ENCODE measurements at places on chromosomes 3 and 15.

DNA sequence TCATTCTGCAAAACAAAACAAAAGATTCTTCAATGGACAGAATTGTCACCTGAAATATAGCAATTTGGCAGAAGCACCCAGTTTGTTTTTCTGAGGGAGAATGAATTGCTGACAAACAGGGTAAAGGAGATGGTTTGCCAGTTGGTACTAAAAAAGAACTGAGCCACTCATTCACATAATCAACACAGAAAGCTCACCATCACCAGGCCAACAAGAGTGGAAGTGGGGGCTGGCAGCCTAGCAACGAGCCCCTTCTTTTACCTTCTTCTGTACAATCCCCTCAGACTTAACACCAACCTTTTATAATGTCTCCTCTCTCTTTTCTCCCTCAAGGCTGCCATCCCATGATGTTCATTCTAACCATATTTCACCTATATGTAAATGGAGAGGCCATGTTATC, 5.9 kb downstream of the TOP2B start:
- DNase-seq = no peak

GRCh38 chr3:42264399-42265058, 1.5 kb downstream of the CCK start:
- no peak for DNase-seq

DNA sequence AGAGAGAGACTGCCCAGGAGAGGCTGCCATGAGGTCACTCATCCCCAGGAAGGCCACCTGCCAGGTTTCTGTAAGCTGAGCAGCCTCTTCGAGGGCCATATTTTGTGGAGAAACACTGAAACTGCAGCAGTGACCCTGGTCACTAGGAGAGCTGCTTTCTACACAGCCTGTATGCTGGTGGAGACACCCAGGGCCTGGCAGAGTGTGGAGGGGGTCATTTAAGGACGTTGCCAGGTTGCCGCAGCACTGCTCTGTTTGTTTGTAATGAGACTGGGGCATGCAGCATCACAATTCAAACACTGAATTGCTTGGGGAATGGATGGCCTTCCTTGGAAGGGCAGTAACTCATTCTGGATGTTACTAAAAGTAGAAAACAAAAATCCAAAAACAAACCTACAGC, 104.9 kb upstream of the TRIM42 start:
- DNase-seq = no peak

GRCh38 chr15:94027581-94027980, 203.8 kb upstream of the MCTP2 start:
- no peak for DNase-seq

DNA sequence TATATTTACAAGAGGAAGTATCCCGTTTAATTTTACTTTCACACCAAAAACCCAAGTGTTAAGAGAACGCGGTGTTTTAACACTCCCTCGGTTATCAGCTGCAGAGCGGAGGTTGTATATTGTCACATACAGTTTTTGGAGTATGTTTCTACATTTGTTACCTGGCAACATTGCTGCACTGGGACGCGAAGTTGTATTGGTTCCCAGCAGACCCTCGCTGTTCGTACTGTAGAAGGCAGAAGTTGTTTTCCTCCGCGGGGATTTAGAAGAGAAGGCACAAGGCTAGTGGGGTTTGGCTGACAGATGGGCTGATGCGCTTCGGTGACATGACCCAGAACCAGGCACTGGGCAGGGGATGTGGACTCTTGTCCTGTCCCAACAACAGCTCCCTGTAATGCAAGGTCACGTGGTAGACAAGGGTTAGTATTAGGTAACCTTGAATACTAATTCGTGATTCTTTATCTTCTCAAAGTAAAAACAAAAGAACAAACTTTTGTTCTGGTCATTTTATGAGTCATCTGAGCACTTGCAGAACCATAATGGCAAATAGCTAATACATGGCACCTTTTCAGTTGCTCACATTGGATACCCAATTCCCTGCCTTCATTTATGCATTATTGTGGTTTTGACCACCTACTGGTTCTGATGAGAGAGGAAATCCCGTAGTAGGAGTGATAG, 230.4 kb upstream of the BHLHE40 start:
- DNase-seq = no peak

DNA sequence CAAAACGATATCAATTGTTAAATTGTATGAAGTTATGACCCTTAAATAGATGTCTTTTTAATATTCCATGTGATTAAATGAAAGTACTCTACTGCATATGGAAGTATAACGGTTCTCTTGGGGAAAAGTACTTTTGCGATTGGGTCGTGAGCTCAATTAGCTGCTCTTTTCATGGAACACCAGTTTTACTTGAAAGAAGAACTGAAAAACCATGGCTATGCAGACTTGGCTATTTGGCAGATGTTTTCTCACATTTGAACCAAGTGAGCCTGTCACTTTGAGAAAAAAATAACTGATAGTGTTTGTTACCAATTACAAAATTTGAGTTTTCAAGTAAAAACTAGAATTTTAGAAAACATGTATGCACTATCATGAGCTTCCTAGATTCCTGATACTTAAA, 5.9 kb upstream of the INAFM2 start:
- DNase-seq = no peak

- DNase-seq = no peak
Measured at GRCh38 chr15:80015156-80015555, 44.2 kb upstream of the BCL2A1 start.

GRCh38 chr15:62835351-62835750, 207.2 kb upstream of the TPM1 start:
- no peak for DNase-seq

GRCh38 chr3:46132565-46132964, 75.5 kb downstream of the CCR1 start:
- DNase-seq = no peak

DNA sequence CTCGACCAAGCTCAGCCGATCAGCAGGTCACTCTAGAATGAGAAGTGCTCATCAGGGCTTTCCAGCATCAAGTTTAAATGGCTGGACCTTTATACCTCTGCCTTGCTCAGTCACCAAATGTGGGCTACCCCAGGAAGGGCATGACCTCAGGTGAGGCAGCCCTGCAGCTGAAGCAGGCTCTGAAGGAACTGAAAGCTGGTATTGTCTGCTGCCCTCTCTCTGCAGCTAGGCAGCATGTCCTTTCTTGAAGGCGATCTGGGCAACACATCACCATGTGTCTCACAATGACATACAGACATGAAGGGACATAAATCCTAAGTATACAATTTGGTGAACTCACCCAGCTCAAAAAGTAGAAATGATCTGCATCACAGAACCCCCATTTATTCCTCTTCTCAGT, 38.7 kb upstream of the ARID3B start:
- no peak for DNase-seq

GRCh38 chr3:23112491-23112890, 90.6 kb upstream of the UBE2E2 start:
- no peak for DNase-seq

- DNase-seq = no peak
Measured at GRCh38 chr3:20682573-20682972, 496.6 kb upstream of the SGO1 start.

- no peak for DNase-seq
Measured at GRCh38 chr15:78425643-78426042, 12.4 kb upstream of the IREB2 start.
